ENCODE measurements at places on chromosomes 4 and X. TPM values are rescaled to one million over a fixed set of nuclear protein-coding genes. Genes with fewer than 3 reads are reported as not detected.

RAI2 gene
- 0.66 TPM for total RNA-seq

IGSF1 gene
- 0.25 TPM for total RNA-seq

SMR3B gene
- total RNA-seq = not detected

STS gene
- total RNA-seq = 3.2 TPM

AFAP1 gene
- 20.1 TPM for total RNA-seq

SOD3 gene
- 5.2 TPM for total RNA-seq

GPR173 gene
- total RNA-seq = 3.1 TPM
